ENCODE measurements at places on chromosomes 13 and 19.

- DNase-seq, result no peak
Measured at GRCh38 chr13:51311957-51312520, 27.5 kb upstream of the SERPINE3 start.

GRCh38 chr13:27442071-27442647 is 8.2 kb downstream of the MTIF3 start:
- no peak for DNase-seq

- DNase-seq, result no peak
Measured at GRCh38 chr19:30111021-30111855, 169.2 kb downstream of the URI1 start.

DNA sequence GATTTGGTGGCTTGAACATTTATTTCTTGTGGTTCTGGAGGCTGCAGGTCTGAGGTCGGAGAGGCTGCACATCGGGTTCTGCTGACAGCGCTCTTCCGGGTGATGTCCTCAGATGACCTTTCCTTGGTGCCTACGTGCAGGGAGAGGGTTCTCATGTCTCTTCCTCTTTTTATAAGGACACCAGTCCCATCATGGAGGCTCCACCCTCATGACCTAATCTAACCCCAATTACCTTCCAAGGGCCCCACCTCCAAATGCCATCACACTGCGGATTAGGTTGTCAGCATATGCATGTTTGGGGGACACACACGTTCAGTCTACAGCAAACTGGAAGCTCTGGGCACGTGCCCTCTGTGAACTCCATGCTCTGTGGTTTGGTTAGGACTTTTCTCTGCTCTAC is 338.6 kb downstream of the FGF9 start:
- no peak for DNase-seq

DNA sequence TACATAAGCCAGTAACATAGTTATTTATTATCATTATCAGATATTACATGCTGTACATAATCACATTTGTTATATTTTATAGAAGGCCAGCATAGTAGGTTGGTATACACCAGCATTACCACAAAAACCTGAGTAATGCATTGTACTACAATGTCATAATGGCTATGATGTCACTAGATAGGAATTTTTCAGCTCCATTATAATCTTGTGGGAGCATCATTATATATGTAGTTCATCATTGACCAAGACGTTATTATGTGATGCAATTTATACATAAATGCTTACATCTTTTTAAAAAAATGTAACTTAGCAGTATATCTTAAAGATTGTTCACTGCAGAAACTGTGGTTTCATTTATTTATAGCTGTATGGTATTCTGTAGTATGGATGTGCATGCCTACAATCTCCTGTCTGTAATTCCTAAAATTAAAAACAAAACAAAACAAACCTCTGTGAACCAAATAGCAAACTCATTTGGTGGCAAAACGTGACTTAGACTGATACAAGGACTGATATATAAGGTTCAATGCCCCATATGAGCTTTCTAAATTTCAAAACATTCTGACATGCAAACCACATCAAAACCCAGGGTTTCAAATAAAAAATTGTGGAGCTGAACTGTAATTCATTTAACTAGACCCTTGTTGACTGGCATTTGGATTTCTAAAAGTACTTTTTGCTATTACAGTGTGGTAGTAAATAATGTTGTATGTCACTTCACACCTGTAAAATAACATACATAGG is 250.9 kb downstream of the DLEU7 start:
- DNase-seq, result peak; percentile 81

- no peak for DNase-seq
Measured at GRCh38 chr19:48296963-48297734, 27.3 kb downstream of the ZNF114 start.

- DNase-seq, result peak; percentile 51
Measured at GRCh38 chr19:13887517-13887916, 10.6 kb downstream of the NANOS3 start.

GRCh38 chr13:27023385-27024073 is 148.1 kb downstream of the USP12 start:
- peak; percentile 69 for DNase-seq

DNA sequence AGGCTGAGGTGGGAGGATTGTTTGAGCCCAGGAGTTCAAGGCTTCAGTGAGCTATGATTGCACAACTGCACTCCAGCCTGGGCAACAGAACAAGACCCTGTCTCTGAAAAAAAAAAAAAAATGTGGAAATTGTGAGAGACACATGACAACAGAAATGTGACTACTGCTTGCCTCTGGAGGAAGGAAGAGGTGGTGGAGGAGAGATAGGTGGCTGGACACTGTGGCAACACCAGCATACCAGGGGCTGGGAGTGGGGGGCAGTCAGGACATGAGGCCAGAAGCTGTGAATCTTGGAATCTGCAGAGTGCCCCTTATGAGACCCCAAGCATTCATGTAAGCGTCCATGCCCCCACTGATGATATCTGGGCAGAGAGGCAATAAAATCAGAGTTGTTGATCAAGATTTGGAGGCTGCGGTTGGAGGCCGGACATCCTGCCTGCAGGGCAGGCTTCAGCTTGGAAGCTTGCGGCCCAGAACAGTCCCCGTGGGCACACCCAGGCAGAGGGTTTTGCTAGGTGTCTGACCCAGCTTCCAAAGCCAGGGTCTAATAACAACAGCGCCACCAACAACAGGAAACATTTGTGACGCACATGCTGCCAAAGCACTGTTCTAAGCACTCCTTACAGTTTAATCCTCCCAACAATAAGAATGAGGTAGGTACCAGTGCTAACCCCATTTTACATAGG is 16.9 kb downstream of the FAM187B start:
- no peak for DNase-seq

DNA sequence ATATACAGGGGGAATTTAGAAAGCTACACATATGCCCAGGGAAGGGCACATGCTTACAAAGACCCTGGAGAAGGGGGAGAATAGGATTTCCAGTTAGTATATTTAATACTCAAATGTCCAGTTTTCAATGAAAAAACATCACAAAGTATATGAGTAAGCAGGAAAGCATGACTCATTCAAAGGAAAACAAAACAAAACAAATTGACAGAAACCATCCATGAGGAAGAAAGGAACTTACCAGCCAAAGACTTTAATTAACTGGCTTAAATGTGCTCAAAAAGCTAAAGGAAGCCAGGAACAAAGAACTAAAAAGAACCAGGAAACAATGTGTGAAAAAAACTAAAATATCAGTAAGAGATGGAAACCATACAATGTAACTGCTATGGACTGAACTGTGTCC is 716.2 kb upstream of the ARGLU1 start:
- no peak for DNase-seq
